ENCODE measurements at places on chromosomes 2 and 18.

DNA sequence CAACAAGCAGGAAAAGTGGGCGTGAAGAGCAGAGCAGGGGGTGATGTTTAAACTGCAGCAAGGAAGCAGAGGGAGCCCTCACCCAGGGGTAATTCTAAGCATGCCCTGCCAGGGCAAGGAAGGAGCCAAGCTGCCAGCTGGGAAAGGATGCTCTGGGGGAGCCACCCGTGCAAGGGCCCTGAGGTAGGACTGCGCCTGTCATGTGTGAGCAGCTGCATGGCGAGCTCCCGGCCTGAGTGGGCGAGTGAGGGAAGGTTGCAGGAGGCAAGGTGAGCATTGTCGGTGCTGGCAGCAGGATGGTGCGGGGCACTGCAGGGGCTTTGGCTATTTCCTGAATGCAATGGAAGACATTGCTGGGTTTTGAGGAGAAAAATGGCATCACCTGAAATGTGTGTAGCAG is 107.2 kb downstream of the COPS8 start:
- H3K4me1 ChIP-seq = no peaks in the 10 kb centered on the region
- H3K4me3 ChIP-seq = no peak overlapping the region
- no peak overlapping the region for H3K27ac ChIP-seq
- H3K36me3 ChIP-seq = no peaks in the 10 kb centered on the region
- DNase-seq = no peak

GRCh38 chr2:1481406-1482252 is 68.4 kb downstream of the TPO start:
- no peak overlapping the region for H3K4me3 ChIP-seq
- DNase-seq = no peak
- H3K36me3 ChIP-seq = no peaks in the 10 kb centered on the region
- no peak overlapping the region for H3K27ac ChIP-seq
- H3K27me3 ChIP-seq = no peaks in the 10 kb centered on the region

DNA sequence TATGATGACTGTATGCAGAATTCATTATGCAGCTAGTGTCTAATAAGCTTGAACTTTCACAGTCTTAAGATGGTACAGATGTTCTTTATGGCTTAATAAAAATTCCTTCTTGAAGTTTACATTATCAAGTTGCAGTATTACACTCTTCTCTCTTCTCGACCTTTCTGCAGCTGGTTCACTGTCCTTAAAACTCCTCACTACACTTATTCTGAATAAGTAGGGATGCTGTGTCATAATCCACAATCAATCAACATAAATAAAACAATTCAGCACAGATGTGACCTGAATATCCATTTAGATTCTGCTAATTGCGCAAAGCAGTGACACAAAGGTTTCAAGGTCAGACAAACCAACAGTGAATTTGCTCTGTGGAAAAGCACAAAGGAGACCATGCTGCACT is 356.8 kb downstream of the SUCLG1 start:
- no peak overlapping the region for H3K27ac ChIP-seq
- no peaks in the 10 kb centered on the region for H3K27me3 ChIP-seq
- no peak overlapping the region for H3K4me3 ChIP-seq

- no peaks in the 10 kb centered on the region for H3K4me1 ChIP-seq
- H3K36me3 ChIP-seq = no peaks in the 10 kb centered on the region
- no peaks in the 10 kb centered on the region for H3K27me3 ChIP-seq
- DNase-seq = no peak
- H3K4me3 ChIP-seq = no peak overlapping the region
Observed at GRCh38 chr18:53771664-53772063, 452.8 kb downstream of the MBD2 start.

GRCh38 chr2:75342504-75343175 is 143.3 kb upstream of the TACR1 start:
- H3K36me3 ChIP-seq = no peaks in the 10 kb centered on the region
- H3K27ac ChIP-seq = no peak overlapping the region
- DNase-seq = no peak
- H3K4me3 ChIP-seq = no peak overlapping the region
- H3K27me3 ChIP-seq = no peaks in the 10 kb centered on the region
- no peaks in the 10 kb centered on the region for H3K4me1 ChIP-seq

GRCh38 chr2:386406-387103 is 98.7 kb upstream of the ALKAL2 start:
- no peaks in the 10 kb centered on the region for H3K36me3 ChIP-seq
- H3K4me1 ChIP-seq = no peaks in the 10 kb centered on the region
- no peaks in the 10 kb centered on the region for H3K27me3 ChIP-seq

- H3K27ac ChIP-seq = no peak overlapping the region
- H3K4me3 ChIP-seq = no peak overlapping the region
- no peaks in the 10 kb centered on the region for H3K27me3 ChIP-seq
- H3K4me1 ChIP-seq = no peaks in the 10 kb centered on the region
- DNase-seq = no peak
- H3K36me3 ChIP-seq = no peaks in the 10 kb centered on the region
Observed at GRCh38 chr2:222604749-222605515, 51.0 kb downstream of the FARSB start.

DNA sequence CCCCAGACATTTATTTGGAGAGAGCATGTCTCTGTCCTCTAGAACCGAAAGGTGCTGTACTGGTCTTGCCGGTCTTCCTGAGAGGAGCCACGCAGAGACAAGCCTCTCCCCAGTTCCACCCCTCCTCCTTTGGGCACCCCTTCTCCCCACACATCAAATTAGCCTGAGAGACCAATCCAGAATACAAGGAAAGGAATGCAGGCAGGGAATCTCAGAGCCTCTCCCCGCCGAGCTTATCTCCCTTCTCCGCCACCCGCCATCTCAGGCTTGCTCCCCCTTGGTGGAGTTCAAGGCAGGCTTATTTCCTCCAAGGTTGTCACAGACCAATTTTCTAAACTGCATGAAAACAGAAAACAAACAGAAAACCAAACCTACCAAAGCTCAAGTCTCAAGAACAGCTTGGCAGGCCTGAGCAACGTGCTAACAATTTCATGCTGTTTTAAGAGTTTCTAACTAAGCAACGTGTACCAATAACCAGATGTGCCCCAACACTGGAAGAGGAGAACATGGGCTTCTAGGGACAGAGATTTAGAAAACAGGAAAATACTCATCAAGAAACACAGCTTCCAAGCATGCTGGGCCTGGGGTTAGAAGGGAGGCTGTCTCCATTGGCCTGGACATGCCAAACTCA is 124.5 kb upstream of the PKDCC start:
- no peaks in the 10 kb centered on the region for H3K27me3 ChIP-seq
- no peak overlapping the region for H3K4me3 ChIP-seq
- DNase-seq = no peak

DNA sequence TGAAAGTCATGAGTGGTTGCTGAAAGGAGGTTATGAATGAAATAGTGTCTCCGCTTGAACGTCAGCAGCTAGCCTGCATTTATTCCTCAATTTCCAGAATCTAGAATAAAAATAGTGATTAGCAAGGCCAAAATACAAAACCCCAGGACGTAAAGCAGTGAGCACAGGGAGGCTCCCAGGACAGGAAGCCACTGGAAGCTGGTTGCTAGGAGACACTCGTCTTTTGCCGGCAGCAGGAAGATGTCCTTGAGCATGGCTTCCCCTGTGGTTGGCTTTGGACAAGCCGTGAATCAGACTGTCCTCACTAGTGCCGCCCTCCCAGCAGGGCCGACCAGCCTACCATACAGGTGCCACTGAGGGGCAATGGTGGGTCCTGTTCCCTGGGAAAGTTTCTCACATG is 374.4 kb downstream of the MTX2 start:
- DNase-seq = no peak
- H3K4me1 ChIP-seq = no peaks in the 10 kb centered on the region
- H3K27ac ChIP-seq = no peak overlapping the region
- H3K4me3 ChIP-seq = no peak overlapping the region

GRCh38 chr2:195392446-195393336 is 264.3 kb upstream of the SLC39A10 start:
- no peak for DNase-seq
- H3K36me3 ChIP-seq = no peaks in the 10 kb centered on the region
- H3K27ac ChIP-seq = no peak overlapping the region
- H3K4me3 ChIP-seq = no peak overlapping the region

DNA sequence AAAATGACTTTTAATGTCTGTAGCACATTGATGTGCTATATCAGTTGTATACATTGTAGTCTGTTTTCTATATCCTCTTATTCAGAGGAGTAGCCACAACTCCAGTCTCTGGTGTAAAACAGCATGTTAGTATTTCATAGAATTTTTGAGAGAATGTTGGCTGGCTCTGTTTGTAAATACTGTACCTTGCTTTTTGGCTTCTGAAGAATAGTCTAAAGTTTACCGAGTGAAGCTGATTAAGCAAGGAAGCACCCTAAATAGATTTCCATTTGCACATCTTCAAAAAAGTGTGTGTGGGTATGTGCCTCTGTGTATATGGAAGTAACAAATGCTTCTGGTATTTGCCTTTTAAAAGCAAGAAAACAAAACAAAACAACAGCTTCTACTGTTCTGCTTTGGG is 50.5 kb downstream of the MAP4K4 start:
- peaks cover under 1% of the 10 kb centered on the region for H3K4me1 ChIP-seq
- no peak overlapping the region for H3K4me3 ChIP-seq
- no peak overlapping the region for H3K27ac ChIP-seq
- no peaks in the 10 kb centered on the region for H3K36me3 ChIP-seq
- no peak for DNase-seq

- H3K27ac ChIP-seq = no peak overlapping the region
- no peaks in the 10 kb centered on the region for H3K36me3 ChIP-seq
- no peak overlapping the region for H3K4me3 ChIP-seq
- H3K4me1 ChIP-seq = no peaks in the 10 kb centered on the region
- no peaks in the 10 kb centered on the region for H3K27me3 ChIP-seq
- no peak for DNase-seq
Observed at GRCh38 chr2:163580757-163581156, 155.1 kb downstream of the FIGN start.

- no peak for DNase-seq
- no peaks in the 10 kb centered on the region for H3K36me3 ChIP-seq
- no peaks in the 10 kb centered on the region for H3K4me1 ChIP-seq
- no peak overlapping the region for H3K27ac ChIP-seq
Observed at GRCh38 chr2:171181064-171182049, 20.7 kb upstream of the TLK1 start.

GRCh38 chr18:7196421-7196820 is 34.5 kb upstream of the LRRC30 start:
- H3K4me3 ChIP-seq = no peak overlapping the region
- DNase-seq = no peak
- no peaks in the 10 kb centered on the region for H3K27me3 ChIP-seq
- no peak overlapping the region for H3K27ac ChIP-seq

- H3K4me1 ChIP-seq = no peaks in the 10 kb centered on the region
- H3K27ac ChIP-seq = no peak overlapping the region
- H3K27me3 ChIP-seq = no peaks in the 10 kb centered on the region
- no peak overlapping the region for H3K4me3 ChIP-seq
Observed at GRCh38 chr18:74529811-74530583, 4.3 kb upstream of the CNDP1 start.

DNA sequence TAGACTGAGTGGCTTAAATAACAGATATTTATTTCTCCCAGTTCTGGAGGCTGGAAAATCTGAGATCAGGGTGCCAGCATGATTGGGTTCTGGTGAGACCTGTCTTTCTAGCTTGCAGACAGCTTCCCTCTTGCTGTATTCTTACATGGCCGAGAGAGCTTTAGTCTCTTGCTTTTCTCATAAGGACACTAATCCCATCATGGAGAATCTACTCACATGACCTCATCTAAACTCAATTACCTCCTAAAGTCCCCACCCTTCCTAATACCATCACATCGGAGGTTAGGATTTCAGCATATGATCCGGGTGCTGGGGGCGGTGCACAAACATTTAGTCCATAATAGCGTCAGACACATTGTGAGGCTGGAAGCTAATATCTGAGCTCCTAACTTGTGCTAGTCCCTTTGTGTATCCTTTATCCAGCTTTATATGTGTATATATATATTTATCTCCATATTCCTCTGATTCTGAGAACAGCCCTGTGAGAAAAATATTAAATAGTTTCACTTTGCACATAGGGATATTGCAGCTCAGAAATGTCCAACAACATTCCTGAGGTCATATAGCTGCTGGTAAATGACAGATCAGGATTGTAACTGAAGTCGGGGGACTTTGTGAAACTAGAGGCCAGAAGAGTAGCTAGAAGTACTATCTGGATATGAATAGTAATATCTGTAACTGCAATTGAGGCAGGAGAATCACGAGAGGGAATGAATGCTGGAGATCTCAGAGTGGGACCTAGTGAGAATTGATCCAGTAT is 28.9 kb downstream of the MARCHF4 start:
- no peaks in the 10 kb centered on the region for H3K27me3 ChIP-seq
- no peak overlapping the region for H3K4me3 ChIP-seq
- H3K4me1 ChIP-seq = peaks cover 4% of the 10 kb centered on the region
- H3K36me3 ChIP-seq = no peaks in the 10 kb centered on the region
- no peak for DNase-seq

- DNase-seq = no peak
- H3K4me1 ChIP-seq = no peaks in the 10 kb centered on the region
- no peak overlapping the region for H3K27ac ChIP-seq
Observed at GRCh38 chr2:842151-842803, 108.4 kb upstream of the SNTG2 start.

DNA sequence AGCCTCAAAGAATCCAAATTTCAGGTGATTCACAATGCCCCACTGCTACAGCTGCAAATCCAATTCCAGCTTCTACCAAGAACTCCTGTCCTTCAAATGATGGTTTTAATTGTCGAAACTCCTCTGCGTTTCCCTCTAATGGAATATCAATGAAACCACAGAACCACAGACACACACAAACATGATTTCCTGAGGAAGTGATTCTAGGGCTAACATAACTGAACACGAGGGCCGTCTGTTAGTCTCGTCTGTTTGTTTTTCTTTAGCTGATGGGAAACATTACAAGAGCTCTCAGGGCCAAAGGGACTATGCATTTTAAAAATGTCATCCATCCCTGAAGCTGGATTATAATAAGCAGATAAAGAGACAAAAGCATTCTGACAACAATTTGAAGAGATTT is 59.4 kb downstream of the RNF152 start:
- H3K4me1 ChIP-seq = no peaks in the 10 kb centered on the region
- H3K4me3 ChIP-seq = no peak overlapping the region
- no peak for DNase-seq
- H3K27ac ChIP-seq = no peak overlapping the region
- no peaks in the 10 kb centered on the region for H3K27me3 ChIP-seq

GRCh38 chr2:84924173-84925106 is 19.0 kb downstream of the TMSB10 start:
- no peaks in the 10 kb centered on the region for H3K36me3 ChIP-seq
- no peak overlapping the region for H3K4me3 ChIP-seq
- no peaks in the 10 kb centered on the region for H3K27me3 ChIP-seq
- H3K27ac ChIP-seq = no peak overlapping the region
- H3K4me1 ChIP-seq = peaks cover 4% of the 10 kb centered on the region

GRCh38 chr18:78309924-78310323 is 669.7 kb upstream of the SALL3 start:
- no peaks in the 10 kb centered on the region for H3K36me3 ChIP-seq
- no peak overlapping the region for H3K4me3 ChIP-seq
- DNase-seq = no peak
- no peak overlapping the region for H3K27ac ChIP-seq

- no peak overlapping the region for H3K27ac ChIP-seq
- no peaks in the 10 kb centered on the region for H3K4me1 ChIP-seq
- DNase-seq = no peak
- no peaks in the 10 kb centered on the region for H3K27me3 ChIP-seq
- H3K4me3 ChIP-seq = no peak overlapping the region
Observed at GRCh38 chr2:49271060-49271606, 116.8 kb upstream of the FSHR start.

GRCh38 chr18:13412901-13413300 is 194.3 kb downstream of the LDLRAD4 start:
- H3K36me3 ChIP-seq = no peaks in the 10 kb centered on the region
- no peak for DNase-seq
- no peaks in the 10 kb centered on the region for H3K4me1 ChIP-seq
- no peak overlapping the region for H3K4me3 ChIP-seq

All from prostate gland (tissue), 2 donors.